Mucosa of gallbladder (tissue), 1 donor: ENCODE measurements at places on chromosomes 12 and 14.

DNA sequence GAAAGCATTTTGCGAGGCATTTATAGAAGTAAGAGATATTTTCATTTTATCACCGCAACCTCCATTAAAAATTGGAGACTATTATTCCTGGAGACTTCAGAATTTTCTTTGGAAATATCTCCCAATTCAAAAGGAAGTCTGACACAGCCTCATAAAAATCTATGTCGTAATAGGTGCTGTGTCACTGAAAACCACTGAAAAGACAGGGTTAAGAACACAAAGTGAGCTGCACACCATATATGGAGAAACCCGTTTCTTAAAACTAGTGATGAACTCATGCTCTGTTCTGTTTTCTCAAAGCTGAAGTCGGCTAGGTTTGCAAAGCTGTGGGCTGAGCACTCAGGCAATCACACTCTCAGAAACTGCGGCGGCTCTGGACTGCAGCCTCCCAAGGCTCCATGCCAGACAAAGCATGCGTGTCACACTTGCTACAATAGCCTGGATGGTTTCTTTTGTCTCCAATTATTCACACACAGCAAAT is at the start of gene GLIPR1:
GLIPR1 (plus strand) TSS at position 287 of the 481 bp plus-strand sequence; CDS start at position 413, 126 bp downstream.
- DNase-seq: peak; percentile 76

GRCh38 chr12:4900327-4900726 is 9.4 kb upstream of the KCNA1 start:
- no peak for DNase-seq

- DNase-seq: no peak
Observed at GRCh38 chr12:68998041-68998440, 65.1 kb upstream of the CPM start.

DNA sequence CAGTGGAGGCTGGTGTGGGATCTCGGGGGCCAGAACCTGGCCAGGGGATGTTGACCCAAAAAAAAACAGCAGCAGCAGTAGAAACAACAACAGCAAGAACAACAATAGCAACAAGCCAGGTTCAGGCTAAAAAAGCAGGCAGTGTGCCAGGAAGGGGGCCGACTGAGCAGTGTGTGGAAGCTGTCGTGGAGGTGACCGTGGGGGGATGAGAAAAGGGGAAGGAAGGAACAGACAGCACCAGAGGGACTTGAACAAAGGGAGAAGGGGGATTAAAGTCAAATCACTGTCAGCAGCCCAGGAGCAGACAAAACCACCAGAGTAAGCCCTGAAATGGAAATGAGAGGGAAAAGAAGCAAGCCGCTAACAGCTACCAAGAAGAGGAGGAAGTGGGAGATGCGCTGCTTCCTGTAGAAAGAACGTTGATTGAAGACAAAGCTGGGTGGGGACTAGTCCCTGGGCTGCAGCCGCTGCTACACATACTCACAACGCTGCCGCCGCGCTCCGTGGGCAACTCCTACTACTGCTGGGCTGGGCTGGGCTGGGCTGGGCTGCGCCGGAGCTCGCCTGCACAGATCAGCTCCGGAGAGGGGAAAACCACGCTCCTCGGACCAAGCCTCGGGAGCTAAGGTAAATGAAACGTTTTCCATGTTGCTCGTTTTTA is at the start of gene GNG2:
GNG2 (plus strand) TSS at position 449 of the 661 bp plus-strand sequence. CDS start 90,067 bp downstream, outside the sequence.
- DNase-seq: peak; percentile 76

- no peak for DNase-seq
Observed at GRCh38 chr12:40145896-40146295, 40.0 kb upstream of the SLC2A13 start.

GRCh38 chr12:24721191-24721590 is 227.7 kb downstream of the BCAT1 start:
- no peak for DNase-seq

DNA sequence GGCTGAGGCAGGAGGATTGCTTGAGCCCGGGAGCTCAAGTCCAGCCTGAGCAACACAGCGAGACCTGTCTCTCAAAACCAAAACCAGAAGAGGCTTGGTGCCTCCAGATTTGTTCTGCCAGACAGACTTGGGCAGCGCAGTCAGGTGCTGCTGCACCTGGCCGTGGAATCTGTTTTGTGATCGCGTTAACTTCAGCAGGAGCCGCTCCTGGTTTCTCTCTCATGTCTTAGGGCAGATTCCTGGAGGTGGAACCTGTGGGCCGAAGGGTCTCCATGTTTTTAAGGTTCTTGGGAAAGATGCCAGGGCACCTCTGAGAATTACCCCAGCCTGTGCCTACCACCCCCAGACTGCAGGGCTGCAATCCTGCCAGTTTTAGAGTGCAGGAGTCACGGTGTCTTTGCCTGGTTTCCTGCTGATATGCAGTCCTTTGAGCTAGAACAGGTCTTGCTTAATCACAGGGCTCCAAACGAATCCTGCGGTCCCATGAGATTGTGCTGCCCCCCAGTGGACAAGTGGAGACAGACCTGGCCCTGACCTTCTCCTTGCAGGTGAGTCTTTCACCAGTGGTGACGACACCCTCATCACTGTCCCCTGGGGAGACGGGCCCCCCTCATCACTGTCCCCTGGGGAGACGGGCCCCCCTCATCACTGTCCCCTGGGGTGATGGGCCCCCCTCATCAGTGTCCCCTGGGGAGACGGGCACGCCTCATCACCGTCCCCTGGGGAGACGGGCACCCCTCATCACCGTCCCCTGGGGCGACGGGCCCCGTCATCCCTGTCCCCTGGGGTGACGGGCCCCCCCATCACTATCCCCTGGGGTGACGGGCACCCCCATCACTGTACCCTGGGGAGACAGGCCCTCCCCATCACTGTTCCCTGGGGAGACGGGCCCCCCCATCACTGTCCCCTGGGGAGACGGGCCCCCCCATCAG is 37.6 kb downstream of the PACS2 start:
- peak; percentile 89 for DNase-seq

DNA sequence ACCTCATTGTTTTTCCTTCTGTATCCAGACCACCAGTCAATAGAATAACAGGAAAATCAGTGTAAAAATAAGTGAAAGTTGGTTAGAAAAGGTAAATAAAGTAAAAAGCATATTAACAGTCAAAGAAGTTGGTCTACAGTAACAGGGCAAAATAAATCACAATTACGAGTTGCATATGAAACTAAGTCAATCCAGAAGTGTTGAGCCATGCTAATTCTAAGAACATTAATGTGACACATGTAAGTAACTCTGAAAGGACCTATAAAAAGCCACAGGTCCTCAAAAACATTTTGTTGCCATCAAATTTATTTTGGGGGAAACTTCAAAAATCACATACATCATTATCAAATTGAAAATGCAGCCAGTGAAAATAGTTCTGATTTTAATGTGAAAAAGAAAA is 56.4 kb downstream of the LRP6 start:
- no peak for DNase-seq

GRCh38 chr14:104218361-104219180 is 80.2 kb downstream of the KIF26A start:
- no peak for DNase-seq

DNA sequence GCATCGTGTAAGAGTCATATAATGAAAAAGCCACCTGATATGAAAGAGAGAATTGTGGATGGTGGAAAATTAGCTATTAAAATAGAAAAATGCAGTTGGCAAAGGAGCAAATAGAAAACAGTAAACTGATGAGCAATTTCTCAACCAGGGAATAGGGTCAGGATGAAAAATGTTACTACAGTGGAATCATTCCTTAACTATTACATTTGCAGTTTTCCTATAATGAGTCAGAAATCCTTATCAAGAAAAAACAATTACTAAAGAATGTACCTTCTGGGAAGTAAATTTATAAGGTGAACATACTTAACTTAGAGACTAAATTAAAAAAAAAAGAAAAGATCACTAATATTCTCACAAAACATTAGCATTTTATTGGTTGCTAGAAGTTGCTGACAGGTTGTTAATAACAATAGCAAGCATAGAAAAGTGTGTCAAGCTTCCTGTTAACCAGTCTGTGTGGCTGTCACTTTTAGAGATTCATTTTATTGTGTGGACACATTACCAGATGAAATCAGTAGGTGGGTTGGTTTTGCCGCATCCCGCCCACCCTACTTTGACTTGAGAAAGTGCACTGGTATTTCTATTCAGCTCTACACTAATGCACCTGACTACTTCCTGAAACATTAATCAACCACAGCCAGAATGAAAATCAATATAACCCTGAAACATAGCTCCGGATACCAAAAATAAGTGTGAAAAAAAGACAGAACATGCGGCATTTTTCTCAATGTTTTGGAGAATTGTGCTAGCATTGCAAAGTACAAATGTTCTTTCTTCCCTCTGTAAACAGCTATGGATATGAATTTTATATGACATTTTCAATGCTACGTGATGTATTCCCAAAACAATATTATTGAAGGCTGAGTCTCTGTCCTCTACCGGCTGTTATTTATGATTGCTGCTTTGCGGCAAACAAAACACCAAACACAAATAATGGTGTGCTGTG is 576.7 kb downstream of the SLC16A7 start:
- DNase-seq: no peak

GRCh38 chr14:99450266-99450665 is 30.4 kb downstream of the SETD3 start:
- DNase-seq: no peak

DNA sequence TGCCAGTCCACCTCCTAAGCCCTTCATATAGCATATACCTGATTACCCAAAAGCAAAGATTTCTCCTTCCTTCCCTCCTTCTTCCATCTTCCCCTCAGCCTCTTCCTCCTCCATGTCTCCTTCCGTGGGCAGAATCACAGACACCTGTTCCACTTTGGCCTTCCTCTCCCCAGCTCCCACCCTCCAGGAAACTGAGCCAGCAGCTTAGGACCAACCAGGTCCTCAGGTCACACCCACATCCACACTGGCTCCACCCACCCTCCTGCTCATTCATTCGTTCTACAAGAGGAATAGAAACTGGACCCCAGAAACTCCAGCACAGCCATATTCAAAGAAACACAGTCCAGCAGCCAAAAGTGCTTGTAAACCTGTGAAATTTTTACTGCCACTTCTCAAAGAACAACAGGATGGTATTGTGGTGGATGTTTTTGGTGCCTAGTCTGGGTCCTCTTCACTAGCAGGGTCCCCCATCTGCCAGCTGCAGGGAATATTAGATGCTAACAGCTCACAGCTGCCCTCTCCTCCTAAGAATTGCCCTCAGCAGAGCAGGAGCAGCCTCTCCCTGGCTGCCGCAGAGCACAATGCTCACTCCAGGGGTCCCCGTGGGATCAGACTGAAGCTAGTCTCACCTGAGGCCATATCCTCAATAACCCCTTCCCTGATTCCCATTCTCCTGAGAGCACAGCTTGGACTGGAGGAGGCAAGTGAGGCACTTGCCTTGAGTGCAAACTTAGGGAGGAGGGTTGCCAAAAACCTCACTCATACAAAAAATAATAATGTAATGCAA is 18.4 kb downstream of the CMKLR1 start:
- no peak for DNase-seq

- no peak for DNase-seq
Observed at GRCh38 chr12:52228931-52229330, 4.1 kb upstream of the KRT7 start.

DNA sequence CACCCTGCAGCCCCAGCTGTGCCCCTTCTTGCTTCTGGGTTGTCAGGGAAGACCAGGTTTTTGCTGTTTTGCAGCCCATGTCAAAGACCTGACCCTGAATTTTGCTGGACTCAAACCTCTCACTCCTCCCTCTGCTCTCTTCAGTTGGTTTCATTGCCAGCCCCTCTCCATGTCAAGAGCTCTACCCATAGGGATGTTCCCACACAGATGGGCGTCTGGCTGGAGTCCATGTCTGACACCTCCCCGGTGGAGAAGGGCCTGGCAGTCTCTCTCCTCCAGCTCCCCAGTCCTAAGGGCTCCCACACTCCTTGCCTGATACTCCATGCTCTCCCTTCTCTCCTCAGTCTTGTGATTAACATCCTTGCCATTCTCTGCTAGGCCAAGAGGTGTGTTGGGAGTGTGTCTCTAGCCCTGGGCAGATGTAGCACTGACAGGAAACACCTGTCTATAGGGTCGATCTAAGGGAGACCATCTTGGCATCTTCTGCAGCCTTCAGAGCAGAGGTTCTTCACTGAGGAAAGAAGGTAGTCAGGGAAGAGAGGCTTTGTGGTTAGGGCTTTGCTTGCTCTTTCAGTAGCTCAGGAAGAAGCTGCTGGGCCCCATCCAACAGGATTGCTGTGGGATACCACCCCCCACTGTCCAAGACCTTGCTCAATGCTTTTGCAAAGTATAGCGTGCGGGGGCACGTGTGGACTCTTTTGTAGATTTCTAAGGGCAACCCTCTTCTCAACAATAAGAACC is 4.7 kb downstream of the ASIC1 start:
- no peak for DNase-seq

GRCh38 chr12:69490920-69491643 is 20.9 kb downstream of the FRS2 start:
- DNase-seq: no peak

DNA sequence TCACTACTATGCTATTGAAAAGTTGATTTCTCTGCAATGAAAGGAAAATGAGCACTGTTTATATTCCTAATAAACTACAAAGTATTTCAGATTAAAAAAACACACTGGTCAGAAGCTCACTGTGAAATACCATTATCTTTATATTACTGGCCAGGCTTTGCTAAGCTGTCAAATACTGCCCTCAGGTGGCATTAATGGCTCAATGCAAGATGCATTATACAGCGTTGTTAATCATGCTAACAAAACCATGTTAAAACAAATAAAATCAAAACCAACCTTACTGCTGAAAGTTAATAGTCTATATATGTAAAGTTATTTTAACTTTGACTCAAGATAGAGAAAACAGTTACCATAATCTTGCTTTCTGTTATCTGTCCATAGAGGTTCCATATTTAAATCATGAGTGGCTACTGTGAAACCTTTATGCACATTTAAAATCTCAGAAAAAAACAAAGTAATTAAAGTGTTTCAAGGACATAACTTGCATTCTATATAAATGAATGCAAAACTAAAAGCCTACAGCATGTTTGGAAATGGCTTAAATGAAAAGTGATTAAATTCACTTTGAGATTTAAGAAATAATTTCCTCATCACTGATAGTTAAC is 121.7 kb downstream of the RALGAPA1 start:
- peak; percentile 26 for DNase-seq

DNA sequence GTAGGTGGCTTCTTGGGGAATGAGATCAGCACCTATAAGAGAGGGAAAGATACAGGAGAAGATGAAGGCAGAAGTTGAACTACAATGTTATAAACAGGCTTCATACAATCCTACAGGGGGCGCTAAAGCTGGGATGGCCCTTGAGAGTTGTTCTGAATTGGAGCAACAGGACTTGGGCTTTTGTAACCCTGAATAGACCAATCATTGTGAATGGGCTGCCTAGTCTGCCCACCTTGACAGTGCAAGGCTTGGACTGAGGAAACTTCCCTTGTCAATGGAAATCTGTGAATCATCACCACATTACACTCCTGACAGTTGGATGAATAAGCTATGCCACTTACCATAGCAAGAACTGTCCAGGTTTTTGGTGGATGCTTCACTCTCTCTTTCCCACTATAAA is 306.1 kb downstream of the KCNC2 start:
- DNase-seq: no peak

GRCh38 chr14:87869619-87870583 is 123.1 kb downstream of the GALC start:
- no peak for DNase-seq

GRCh38 chr12:128693771-128694170 is 130.0 kb downstream of the SLC15A4 start:
- DNase-seq: no peak

- DNase-seq: no peak
Observed at GRCh38 chr12:12909228-12909994, 18.0 kb downstream of the GPRC5A start.
